ENCODE measurements at places on chromosomes 1 and 21. TPM values are rescaled to one million over a fixed set of nuclear protein-coding genes. Genes with fewer than 3 reads are reported as not detected.

The TARS2 gene
- 21.5 TPM for total RNA-seq

The SMCP gene
- not detected for total RNA-seq

The CFHR5 gene
- not detected for total RNA-seq

The RIPPLY3 gene
- total RNA-seq = not detected

The OPRD1 gene
- under 0.01 TPM for total RNA-seq

The ST6GALNAC3 gene
- total RNA-seq = 0.36 TPM

The EPHB2 gene
- 12.2 TPM for total RNA-seq

The PDZK1IP1 gene
- total RNA-seq = 0.26 TPM

The PPP1R8 gene
- total RNA-seq = 47.8 TPM

The TRIM46 gene
- 5.2 TPM for total RNA-seq
